Thoracic aorta endothelial cell (primary cell): ENCODE measurements at places on chromosomes 4 and X. TPM values are rescaled to one million over a fixed set of nuclear protein-coding genes. Genes with fewer than 3 reads are reported as not detected.

The YIPF7 gene
- not detected in 2 replicates for total RNA-seq

The TAF7L gene
- 1.4 and 2.4 TPM in 2 replicates for total RNA-seq

The SPANXN4 gene
- total RNA-seq, result not detected in 2 replicates

The RBM46 gene
- not detected in 2 replicates for total RNA-seq

The MAP7D2 gene
- total RNA-seq, result 0.13 and 0.14 TPM in 2 replicates

The CLDN24 gene
- total RNA-seq, result not detected in 2 replicates

The HDX gene
- total RNA-seq, result 12.1 and 13.4 TPM in 2 replicates

The SMR3B gene
- total RNA-seq, result 0.22 TPM in 1 of 2 replicates, not detected in the other

The LETM1 gene
- total RNA-seq, result 79.4 and 98.5 TPM in 2 replicates

The FHIP1A gene
- 0.80 and 1.1 TPM in 2 replicates for total RNA-seq

The MAGEA1 gene
- total RNA-seq, result not detected in 2 replicates

The ZIC3 gene
- total RNA-seq, result not detected in 2 replicates

The PRKG2 gene
- not detected in 2 replicates for total RNA-seq

The ING2 gene
- 7.7 and 9.3 TPM in 2 replicates for total RNA-seq

The PCSK1N gene
- total RNA-seq, result not detected in 2 replicates

The WDFY3 gene
- total RNA-seq, result 167 and 193 TPM in 2 replicates

The ZMAT1 gene
- total RNA-seq, result 2.3 and 4.0 TPM in 2 replicates

The FOXO4 gene
- total RNA-seq, result 2.9 and 3.8 TPM in 2 replicates

The IQCM gene
- total RNA-seq, result not detected in 2 replicates

The CTAG2 gene
- total RNA-seq, result not detected in 2 replicates

The CT45A3 gene
- not detected in 2 replicates for total RNA-seq

The MAGEB2 gene
- total RNA-seq, result not detected in 2 replicates

The SPACA5 gene
- total RNA-seq, result not detected in 2 replicates

The GAGE1 gene
- not detected in 2 replicates for total RNA-seq
